T-helper 17 cell (primary cell): ENCODE measurements at places on chromosomes 12 and 14.
A peak's percentile ranks its signal among the peaks of the same experiment; 100 is the strongest.

GRCh38 chr14:48792376-48793024 lies 793.7 kb downstream of the RPS29 start:
- H3K27me3 ChIP-seq, result no peaks in the 10 kb centered on the region
- H3K27ac ChIP-seq, result no peak overlapping the region
- H3K36me3 ChIP-seq, result no peaks in the 10 kb centered on the region
- no peak overlapping the region for H3K4me3 ChIP-seq

DNA sequence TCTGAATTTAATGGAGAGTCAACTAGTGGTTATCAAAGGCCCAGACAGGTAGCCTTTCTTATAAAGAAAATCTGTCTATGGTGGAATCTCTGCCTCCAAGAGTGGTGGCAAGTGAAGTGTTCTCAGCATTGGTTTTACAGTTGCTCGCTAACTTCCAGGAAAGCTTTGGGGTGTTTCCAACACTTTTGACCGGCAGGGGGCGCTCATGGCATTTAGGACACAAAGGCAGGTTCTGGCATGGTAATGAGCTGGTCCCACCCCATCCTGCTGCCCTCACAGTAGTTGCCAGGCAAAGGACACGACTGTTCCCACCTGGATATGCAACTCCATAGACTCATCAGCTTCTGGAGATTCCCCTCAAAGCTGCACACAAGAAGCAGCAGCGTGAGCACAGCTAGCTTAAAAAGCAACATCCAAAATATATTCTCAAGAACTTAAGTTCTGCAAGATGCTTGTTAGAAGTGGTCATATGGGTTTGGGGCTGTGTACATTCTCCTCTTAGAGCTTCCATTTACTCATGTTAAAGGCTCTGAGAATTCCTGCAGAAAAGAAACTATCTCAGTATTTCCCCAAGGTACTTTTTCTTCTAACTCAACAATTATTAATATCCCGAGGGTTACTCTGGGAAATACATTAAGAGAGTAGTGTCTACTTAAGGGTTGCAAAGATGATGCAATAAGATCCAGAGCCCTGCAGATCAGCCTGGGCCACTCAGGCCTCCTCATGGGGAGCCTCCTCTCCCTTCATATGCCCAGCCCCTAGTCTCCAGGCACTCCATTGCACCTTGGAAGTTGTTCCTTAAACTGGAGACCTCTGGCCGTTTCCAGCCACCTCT lies 14.8 kb downstream of the PROX2 start:
- DNase-seq, result peak; percentile 84
- H3K27ac ChIP-seq, result no peak overlapping the region
- no peaks in the 10 kb centered on the region for H3K36me3 ChIP-seq
- peaks cover under 1% of the 10 kb centered on the region for H3K4me1 ChIP-seq

DNA sequence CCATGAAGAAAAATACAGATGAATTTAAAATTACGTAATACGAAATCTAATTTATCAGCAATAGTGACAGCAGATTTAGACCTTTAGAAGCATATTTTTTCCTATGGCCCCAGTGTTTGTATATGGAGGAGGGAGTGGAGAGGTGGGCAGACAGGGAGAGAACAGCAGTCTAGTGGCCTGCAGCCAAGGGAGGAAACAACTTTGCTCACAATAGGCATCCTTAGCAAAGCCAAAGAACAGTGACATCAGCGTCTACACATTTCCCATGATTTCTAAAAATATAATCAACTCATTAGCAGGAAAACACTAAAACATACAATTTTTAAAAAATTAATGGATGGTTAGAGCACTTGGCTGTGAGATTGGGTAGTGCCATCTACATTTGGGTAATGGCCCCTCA lies 622.6 kb upstream of the ATP2B1 start:
- H3K4me1 ChIP-seq, result peaks cover 3% of the 10 kb centered on the region
- no peaks in the 10 kb centered on the region for H3K36me3 ChIP-seq
- H3K27ac ChIP-seq, result no peak overlapping the region
- H3K27me3 ChIP-seq, result no peaks in the 10 kb centered on the region
- no peak overlapping the region for H3K4me3 ChIP-seq
- no peak for DNase-seq

DNA sequence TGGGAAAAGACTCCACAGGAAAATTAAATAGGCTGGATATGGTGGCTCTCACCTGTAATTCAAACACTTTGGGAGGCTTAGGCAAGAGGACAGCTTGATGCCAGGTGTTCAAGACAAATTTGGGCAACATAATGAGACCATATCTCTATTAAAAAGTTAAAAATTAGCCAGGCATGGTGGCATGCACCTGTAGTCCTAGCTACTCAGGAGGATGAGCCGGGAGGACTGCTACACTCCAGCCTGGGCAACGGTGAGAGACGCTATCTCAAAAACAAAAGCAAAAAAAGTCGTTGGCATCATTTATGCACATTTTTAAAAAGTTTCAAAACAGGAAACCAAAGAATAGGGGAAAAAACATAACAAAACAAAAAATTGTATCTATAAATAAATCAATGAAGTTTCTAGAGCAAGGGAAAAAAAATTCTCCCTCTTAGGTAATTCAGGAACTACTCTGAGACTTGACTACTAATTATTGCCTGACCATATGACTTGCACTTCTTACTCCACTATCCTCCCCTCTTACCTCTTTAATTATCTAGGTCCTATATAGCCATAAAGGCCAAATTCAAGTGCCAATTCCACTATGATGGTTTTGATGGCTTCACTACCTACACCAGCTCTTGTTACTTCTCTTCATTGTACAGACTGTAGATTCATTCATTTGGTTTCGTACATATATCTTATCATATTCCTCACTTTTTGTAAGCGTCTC lies 1.6 kb downstream of the METTL3 start:
- H3K27ac ChIP-seq, result peak overlapping the region; percentile 98
- H3K4me3 ChIP-seq, result peak overlapping the region; percentile 98
- H3K36me3 ChIP-seq, result peaks cover 5% of the 10 kb centered on the region
- peaks cover 34% of the 10 kb centered on the region for H3K4me1 ChIP-seq
- DNase-seq, result no peak

DNA sequence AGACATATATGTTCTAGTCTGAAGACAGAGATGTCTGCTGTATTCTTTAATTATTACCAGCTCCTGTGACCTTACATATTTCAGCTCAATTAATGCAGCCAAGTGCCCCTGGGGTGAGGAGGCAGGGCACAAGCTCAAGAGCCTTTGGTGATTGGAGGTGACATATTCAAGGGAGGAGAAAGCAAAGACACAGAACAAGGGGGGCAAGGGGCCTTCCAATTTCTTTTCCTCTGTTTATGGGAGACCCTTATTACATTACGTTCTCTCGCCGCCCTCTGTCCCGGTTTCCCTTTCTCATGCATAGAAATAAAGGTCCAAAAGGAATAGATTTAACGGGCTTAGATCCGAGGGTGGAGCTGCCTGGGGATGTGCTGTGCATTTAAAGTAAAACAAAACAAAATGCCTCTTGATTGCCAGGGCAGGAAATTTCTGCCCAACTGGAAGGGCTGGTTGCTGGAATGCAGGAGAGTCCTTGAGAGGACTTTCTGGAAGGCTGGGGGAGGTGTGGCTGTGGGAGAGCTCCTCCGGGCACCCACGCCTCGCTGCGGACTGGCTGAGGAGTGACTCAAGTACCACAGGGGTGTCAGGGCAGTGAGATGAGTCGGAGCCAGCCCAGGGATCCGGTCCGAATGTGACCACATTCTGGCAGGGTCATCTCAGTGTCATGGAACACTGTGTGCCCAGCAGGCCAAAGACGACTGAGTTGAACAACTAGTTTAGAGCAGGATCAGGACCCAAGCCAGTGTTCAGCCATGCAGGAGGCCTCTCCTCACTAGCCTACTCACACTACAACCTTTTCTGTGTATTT lies 32.1 kb upstream of the GSG1 start:
- no peak overlapping the region for H3K27ac ChIP-seq
- no peak overlapping the region for H3K4me3 ChIP-seq
- no peak for DNase-seq

DNA sequence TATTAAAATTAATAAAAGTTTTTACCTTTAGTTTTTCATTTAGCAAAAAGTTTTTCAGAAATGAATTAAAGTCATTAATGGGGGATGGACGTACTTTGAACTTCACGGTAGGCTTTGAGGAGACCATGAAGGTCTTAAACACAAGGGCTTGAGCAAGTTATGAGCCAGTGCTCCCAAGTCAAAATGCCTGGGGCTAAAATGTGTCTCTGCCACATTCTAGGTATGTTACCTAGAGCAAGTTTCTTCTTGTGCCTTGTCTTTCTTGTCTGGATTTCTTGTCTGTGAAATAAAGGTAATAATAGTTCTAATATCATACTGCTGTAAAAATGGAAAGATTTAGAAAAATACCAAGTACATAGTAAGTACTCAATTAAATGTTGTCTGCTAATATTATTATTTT lies 132.7 kb upstream of the USP15 start:
- no peak overlapping the region for H3K27ac ChIP-seq
- H3K27me3 ChIP-seq, result peaks cover 39% of the 10 kb centered on the region
- H3K4me1 ChIP-seq, result peaks cover 3% of the 10 kb centered on the region
- no peak overlapping the region for H3K4me3 ChIP-seq
- no peak for DNase-seq

GRCh38 chr12:23055004-23055403 lies 430.0 kb downstream of the ETNK1 start:
- no peaks in the 10 kb centered on the region for H3K4me1 ChIP-seq
- no peak overlapping the region for H3K27ac ChIP-seq
- H3K36me3 ChIP-seq, result no peaks in the 10 kb centered on the region
- DNase-seq, result no peak

DNA sequence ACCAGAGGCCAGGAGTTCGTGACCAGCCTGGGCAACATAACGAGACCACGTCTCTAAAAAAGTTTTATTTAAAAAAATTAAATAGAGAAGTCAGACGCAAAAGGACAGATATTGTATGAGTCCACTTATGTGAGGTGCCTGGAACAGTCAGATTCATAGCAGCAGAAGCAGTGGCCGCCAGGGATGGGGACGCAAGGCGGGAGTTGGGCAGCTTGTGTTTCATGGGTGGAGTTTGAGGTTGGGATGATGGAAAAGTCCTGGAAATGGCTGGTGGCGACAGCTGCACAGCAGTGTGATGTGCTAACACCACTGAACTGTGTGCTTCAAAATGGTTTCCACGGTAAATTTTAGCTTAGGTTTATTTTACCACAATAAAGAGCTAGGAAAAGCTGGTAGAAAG lies 57.6 kb upstream of the DDX11 start:
- H3K4me3 ChIP-seq, result no peak overlapping the region
- H3K36me3 ChIP-seq, result peaks cover 3% of the 10 kb centered on the region
- no peak for DNase-seq
- H3K27ac ChIP-seq, result no peak overlapping the region
- H3K4me1 ChIP-seq, result no peaks in the 10 kb centered on the region

DNA sequence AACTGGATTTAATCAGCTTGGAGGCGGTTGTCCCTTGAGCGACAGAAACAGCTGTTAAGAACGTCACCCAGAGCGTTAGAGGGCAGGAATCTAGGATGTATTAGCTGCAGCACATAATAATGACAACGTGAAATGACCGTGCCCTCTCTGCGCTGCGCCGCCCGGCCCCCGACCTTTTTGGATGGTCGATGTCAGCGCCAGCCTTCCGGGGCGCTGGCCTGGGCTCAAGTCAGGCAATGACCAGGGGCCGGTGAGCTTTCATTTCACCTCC lies 427 bp upstream of the TMEM120B start:
- H3K4me1 ChIP-seq, result peaks cover 12% of the 10 kb centered on the region
- DNase-seq, result no peak
- no peaks in the 10 kb centered on the region for H3K27me3 ChIP-seq
- peak overlapping the region; percentile 98 for H3K4me3 ChIP-seq
- peak overlapping the region; percentile 88 for H3K27ac ChIP-seq
- H3K36me3 ChIP-seq, result peaks cover 2% of the 10 kb centered on the region
